ENCODE measurements at places on chromosomes 12 and 14.

DNA sequence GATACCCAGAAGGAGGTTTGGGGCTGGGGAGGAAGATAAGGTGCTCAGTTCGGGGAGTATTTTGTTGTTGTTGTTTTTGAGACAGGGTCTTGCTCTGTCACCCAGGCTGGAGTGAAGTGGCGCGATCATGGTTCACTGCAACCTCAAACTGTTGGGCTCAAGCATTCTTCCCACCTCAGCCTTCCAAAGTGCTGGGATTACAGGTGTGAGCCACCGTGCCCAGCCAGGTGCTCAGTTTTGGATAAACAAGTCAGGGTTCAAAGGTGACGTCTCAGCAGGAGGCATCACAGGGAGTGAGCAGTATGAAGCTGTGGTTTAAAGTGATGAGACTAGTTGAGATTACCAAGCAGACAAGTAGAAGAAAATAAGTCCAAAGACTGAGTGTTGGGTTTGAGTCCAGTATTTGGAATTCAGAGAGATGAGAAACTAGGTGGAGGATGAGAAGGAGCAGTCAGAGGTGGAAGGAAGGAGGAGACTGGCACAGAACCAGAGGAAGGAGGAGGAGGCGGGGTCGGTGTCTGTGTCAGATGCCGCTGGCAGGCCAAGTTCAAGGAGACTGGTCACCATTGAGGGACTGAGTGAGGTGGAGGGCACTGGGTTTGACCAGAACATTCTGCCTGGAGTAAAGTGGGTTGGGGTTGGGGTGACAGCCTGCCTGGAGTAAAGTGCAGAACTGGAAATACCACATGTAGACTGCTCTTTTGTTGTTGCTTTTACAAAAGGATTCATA is 16.1 kb downstream of the SLC35E3 start:
- DNase-seq = no peak

- DNase-seq = no peak
Measured at GRCh38 chr12:124497658-124498057, 69.8 kb downstream of the NCOR2 start.

DNA sequence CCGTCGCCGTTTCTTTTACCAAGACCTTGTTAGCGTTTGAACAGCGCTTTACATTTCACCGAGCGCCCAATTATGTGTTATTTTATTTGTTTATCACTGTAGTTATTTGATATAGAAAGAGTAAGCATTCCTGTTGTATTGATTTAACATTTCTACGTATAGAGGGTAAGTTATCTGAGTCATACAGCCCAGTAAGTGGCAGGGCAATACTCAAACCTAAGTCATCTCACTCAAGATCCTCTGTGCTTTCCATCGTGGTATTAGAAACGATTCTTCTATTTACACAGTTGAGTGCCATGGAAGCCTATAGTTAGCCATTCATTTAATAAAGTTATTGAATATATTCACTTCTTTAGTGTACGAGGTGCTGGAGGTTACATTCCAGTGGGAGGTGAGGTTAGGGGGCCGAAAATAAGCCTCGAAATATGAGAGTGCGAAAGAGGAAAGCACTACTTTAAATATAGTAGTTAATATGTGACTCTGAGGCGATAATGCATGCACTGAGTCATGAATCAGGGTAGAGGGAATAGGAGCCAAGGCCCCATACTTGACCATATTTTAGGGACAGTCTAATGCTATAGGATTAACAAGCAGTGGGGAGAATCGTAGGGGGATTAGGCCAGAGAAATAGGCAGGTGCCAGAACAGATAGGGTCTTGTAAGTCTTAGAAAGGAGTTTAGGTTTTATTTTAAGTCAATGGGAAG is 629 bp downstream of the RAD51AP1 start:
- no peak for DNase-seq

GRCh38 chr12:31685801-31686200 is 26.3 kb downstream of the ETFBKMT start:
- DNase-seq = no peak

DNA sequence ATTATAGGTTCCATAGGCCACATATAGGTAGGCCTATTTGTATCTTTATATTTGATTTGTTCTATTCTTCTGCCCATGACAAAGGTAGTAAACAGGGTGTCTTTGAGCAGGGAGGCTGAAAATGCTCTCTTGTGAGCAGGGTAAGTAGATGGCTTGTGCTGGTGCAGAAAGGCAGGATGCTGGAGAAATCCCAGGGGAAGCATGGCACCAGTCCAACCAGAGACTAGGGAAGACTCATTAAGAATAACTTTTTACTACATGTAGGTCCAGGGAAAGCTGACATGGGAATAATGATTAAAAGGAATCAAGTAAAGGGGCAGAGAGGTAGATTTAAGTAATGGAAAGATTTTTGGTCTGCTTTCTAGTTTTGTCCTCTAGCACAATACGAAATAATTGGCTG is 245.0 kb downstream of the RGS6 start:
- DNase-seq = no peak

DNA sequence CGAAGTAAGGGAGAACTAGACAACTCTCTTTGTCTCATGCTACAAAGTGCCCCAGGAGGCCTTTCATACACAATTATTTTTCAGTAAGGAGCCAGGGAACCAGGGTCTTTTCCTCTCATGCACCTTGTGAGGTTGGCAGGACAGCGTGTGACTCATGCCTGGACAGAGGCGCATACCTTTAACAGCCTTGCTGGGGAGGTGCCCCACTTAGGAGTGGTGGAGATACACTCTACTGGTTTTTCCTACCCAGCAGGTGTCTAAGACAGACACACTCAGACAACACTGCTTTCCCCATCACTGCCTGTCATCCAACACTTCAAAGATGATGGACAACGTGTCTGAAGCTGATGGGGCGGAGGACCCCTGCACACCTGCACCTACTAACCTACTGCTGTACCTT is 49.1 kb downstream of the B4GALNT3 start:
- no peak for DNase-seq

DNA sequence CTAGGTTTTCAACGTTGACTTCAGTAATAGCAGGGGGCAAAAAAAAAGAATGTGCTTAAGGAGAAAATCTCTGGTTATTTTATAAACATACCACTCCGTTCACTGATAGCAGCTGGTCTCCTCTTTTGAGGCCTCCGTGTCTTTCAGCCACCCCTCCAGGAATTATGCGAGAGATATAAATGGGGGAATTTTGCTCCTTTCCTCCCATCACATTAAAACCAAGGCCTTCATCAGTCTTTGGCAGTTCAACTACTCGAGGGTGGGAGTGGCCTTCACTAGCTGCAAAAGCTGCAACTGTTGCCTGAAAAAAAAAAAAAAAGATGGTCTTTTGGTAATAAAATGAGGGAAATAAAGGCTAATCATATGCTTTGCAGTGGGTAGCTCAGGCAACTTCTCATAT is 92.1 kb downstream of the LIN7A start:
- no peak for DNase-seq

GRCh38 chr12:10395390-10395998 is 5.7 kb upstream of the KLRK1 start:
- no peak for DNase-seq
